ENCODE measurements at places on chromosomes 3 and 15. TPM values are rescaled to one million over a fixed set of nuclear protein-coding genes. Genes with fewer than 3 reads are reported as not detected.

DNA sequence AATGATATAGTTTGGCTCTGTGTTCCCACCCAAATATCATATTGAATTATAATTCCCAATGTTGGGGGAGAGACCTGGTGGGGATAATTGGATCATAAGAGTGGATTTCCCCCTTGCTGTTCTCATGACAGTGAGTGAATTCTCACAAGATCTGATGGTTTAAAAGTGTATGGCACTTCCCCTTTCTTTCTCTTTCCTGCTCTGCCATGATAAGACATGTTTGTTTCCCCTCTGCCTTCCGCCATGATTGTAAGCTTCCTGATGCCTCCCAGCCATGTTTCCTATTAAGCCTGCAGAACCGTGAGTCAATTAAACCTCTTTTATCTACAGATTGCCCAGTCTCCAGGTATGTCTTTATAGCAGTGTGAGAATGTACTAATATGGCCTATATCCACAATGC lies 126.7 kb upstream of the GMNC start:
- DNase-seq, result no peak

- peak; percentile 89 for DNase-seq
Observed at GRCh38 chr3:196219194-196219969, 3.0 kb downstream of the SLC51A start.

CSTA gene
- total RNA-seq, result not detected

DNA sequence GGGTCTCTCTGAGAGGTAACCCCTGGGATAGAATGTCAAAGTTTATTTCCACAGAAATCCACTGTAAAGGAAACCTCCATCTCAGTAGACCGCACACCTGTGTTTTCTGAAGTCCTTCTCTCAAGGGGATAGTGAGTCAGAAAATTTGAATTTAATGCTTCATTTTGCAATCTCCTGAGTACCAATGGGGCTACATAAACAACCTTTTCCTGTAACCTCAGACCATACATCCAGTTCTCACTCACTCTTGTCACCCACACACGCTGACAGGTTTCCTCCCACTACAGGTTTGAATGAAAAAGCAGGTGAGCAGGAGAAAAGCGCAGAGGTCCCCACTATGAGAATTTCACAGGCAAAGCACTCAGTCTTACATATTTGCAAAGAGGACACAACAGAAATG lies 165.3 kb upstream of the MCTP2 start:
- DNase-seq, result no peak

GRCh38 chr3:15557511-15557946 lies 36.0 kb upstream of the COLQ start:
- peak; percentile 77 for DNase-seq

CELSR3 gene
- 4.9 TPM for total RNA-seq

DNA sequence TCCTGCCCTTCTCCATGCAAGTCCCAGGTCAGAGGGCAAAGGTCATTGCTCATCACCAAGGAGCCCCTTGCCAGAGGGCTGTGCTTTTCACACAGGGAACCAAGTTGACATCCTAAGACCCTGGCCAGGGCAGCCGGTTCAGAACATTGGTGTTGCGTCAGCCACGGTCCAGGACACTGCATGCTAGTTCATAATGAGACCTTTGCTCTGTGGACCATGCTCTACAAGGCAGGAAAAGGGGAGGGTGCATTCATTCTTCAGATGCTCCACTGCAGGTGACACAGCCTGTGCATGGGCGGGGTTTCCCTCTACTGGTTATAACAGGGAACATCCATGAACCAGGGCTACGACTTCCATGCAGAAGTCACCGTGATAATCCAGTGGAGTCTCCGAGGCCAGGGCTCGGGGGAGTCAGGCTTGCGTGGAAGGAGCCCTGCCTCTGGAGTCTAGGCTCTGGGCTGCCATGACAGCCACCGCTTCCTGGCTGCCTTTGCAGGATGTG lies 81.6 kb downstream of the OCA2 start:
- DNase-seq, result no peak

GRCh38 chr15:52224211-52224610 lies 33.0 kb upstream of the GNB5 start:
- DNase-seq, result no peak

DNA sequence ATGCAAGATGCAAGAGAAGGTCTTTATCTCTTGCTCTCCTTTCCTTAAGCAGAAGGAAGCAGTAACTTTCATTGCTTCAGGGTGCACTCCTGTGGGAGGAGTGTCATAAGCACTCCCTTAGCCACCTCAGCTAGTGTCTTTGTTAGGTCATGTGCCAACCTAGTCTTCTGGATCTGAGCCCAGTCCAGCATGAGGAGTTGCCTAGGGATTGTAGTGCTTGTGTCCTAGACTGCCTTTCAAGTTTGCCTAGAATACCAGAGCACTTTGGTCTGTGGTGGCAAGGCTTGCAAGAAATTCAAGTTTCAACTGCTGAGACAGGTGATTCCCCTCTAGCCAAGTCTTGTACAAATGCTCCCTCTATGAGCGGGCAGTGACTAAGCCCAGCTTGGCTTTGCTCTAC lies 633.6 kb downstream of the ZNF385D start:
- DNase-seq, result no peak

RHOV gene
- total RNA-seq, result not detected

SMCO1 gene
- total RNA-seq, result not detected

SLC2A2 gene
- not detected for total RNA-seq

DNA sequence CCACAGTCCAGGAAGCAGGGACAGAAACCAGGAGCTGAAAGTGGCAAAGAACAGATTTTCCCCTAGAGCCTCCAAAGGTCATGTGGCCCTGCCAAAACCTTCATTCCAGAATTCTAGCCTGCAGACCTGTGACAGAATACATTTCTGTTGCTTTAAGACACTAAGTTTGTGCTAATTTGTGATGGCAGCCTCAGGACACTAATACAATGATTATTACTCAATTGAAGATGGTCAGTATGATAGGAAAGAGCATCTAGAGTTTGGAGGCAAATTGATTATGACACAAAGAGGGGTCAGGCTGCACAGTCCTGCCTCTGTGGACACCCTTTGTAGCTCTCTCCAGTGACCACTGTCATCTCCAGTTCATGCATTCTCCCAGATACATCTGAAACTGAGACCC lies 79.0 kb upstream of the C3orf49 start:
- DNase-seq, result no peak

DNA sequence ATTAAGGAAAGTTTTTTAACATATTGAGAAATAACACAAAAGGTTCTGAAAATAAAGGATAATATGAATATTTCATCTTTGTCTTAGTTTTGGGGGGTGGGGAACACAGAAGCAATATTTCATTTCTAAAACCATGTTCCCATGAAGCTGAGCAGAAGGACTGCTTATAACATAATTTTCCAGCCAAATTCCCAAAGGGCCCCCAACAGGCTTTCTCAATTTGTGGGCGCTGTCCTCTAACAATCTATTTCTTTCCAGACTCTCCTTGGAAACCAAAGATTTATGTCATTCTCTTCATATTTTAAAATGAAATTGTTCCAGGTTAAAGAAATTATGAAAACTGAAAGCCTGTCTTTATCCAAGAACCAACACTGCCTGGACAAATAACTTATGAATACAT lies 273.5 kb downstream of the ZBTB20 start:
- DNase-seq, result no peak

FBXL2 gene
- not detected for total RNA-seq

- peak; percentile 87 for DNase-seq
Observed at GRCh38 chr15:52256366-52256765, 39.2 kb downstream of the MYO5C start.

DNA sequence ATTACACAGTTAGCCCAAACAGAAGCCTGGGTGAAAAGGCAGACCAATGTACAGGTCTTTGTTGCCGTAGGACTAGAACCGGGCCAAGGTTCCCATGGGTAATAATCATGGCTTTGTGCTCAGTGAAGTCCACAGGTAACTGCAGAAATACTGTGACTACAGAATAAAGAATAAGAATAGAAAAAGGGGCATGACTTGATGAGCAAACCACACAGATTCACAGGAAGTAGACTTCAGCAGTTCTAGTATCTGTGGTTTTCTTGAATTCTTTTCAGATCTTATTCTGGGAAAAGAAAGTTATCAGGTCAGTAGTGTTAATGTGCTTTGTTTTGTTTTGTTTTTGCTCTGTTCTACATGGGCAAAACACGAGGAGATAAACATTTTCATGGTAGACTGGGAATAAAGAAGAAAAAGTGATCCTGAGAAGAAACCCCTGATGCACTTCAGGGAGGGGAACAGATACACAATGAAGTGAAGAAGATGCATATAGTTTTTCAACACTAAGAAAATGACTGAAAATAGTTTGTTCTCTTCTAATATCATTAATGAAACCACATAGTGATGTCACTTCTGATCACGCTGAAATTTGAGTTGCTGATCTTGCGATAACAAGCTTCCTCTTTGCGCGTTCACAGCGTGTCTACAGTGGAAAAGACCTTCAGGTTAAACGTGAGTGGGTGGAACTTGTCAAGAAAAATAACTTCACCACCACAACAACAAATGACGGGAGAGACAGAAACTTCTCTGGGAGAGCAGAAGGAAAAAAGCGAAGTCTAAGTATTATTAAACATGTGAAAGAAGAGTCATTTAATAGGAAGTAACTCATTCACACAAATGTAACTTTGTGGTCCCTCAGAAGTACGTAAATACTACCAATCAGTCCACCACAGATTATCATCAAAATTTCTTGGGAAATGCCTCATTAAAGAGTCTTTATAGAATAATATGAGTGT lies 315.8 kb upstream of the SATB1 start:
- DNase-seq, result peak; percentile 77

DNA sequence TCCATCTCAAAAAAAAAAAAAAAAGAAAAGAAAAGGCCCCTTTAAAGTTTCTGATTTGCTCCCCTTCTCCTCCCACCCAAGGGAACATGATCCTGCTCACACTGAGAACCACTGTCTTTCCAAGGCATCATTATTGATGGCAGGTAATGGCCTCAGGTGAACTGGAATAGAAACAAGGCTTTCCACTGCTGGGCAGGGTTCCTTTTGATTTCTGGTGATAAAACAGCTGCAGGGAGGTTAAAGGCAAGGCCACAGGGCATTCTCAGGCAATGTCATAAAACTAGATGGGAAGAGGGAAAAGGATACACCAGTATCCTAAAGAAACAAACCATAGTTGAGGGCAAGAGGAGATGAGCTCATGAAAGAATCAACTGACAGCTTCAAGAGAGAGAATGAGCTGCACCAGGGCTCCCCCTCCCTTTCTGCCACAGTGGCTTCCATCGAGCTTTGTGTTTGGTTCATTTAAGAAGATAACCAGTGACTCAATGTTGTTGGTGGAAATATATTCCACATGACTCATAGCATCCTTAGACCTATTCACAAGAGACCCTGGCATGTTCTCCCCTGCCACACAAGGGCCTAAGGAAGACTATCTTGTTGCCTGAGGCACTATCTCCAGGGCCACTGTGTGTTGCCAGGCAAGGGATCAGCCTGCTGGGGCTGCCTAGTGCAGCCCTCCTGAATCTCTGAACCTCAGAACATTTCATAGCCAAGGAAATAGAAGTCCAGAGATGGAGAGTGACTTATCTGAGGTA lies 86.4 kb downstream of the WDR76 start:
- DNase-seq, result peak; percentile 11

TMEM45A gene
- 0.22 TPM for total RNA-seq

DNA sequence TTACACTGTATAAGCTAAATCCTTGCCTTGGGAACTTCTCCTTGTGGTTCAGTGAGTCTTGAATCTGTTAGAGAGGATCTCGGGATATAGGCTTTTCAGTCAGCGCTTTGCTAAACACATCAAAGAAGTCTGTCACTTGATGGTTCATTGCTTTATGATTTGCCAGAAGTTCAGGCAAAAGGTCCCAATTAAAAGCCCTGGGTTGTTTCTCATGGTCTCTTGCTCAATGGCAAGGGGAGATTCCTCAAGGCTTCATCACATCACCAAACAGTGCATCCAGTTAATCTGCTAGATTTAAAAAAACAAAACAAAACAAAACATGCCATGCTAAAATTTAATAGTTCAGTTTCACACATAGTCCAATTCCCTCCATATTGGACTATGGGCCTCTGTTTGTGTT lies 114.8 kb downstream of the FILIP1L start:
- no peak for DNase-seq

SCN11A gene
- 0.05 TPM for total RNA-seq

DNA sequence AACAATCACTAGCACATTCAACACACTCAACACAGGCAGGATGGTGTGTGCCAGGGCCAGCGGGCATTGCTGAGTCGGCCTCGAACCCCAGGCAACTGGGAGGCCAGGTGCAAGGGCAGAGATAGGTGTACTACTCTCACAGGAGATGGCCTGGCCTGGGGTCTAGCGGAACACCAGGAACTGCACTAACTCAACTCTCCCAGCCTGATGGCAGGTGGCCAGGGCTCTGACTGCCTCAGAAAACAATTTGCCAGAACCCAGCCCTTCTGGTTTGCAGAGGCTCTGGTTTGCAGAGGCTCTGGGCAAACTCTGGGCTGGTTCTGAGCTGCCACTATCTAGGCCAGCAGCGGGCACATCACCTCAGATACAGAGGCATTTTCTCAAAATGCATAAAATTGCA lies 229.2 kb upstream of the CHRNA7 start:
- no peak for DNase-seq

Data from activated naive CD4-positive, alpha-beta T cell treated with anti-CD3 and anti-CD28 coated beads for 36 hours (primary cell).